Activated naive CD4-positive, alpha-beta T cell (primary cell): ENCODE measurements at places on chromosomes 4 and X.

GRCh38 chr4:56530269-56531148 lies 24.9 kb downstream of the ARL9 start:
- DNase-seq, result peak; percentile 70

DNA sequence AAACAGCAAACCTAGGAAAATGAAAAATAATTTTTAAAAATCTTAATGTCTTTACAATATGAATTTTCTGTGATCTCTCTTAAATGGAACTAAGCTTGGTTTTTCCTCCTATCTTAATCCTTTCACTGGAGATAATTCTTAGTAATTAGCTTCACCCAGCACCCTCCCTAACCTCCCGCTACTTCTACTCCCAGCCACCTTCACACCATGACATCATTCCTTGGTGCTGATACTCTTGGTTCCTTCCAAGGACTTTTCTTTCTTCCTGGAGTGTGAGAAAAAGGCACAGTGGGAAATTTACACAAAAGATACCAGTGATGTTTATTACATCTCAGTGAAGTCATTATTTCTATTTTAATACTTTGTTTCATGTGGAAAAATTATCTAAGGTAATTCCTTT lies 163.6 kb upstream of the PLAC1 start:
- no peak for DNase-seq

GRCh38 chr4:82704156-82704555 lies 94.4 kb downstream of the SCD5 start:
- no peak for DNase-seq

DNA sequence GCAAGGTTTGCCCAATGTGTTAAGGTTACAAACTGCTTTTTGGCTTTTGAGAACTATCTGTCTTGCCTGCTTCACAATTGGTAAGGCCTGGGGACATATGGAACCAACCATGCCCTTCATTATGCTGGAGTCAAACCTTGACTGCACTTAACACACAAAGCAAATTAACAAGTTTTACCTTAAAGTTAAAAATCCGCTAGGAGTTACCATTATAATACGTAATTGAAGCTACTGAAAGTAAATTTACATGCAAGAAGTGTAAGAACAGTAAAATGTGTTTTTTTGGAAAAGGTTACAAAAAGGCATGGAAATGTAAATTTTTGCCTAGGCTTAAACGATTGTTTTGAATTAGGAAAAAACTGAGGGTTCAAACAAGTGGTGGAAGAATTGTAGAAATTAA lies 69.7 kb downstream of the BMP15 start:
- no peak for DNase-seq

GRCh38 chrX:119693996-119694451 lies 1.1 kb upstream of the SEPTIN6 start:
- DNase-seq, result no peak

DNA sequence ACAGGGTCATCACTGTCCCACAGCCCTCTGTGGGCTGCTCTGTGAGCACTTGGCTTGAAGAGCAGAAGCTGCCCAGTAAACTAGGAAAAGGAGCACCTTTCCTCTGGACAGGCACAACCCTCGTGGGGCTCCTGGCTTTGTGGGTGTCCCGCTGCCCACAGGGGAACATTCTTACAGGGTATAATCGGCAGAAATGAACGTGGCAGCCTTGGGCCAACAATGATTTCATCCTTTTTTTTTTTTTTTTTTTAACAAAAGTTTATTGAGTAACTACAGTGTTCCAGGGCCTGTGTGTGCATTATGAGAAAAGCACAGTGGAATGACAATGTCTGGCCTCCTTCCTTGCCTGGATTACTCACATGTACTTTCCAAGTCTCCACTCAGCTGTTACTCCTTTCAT lies 197.2 kb downstream of the PDGFC start:
- no peak for DNase-seq

DNA sequence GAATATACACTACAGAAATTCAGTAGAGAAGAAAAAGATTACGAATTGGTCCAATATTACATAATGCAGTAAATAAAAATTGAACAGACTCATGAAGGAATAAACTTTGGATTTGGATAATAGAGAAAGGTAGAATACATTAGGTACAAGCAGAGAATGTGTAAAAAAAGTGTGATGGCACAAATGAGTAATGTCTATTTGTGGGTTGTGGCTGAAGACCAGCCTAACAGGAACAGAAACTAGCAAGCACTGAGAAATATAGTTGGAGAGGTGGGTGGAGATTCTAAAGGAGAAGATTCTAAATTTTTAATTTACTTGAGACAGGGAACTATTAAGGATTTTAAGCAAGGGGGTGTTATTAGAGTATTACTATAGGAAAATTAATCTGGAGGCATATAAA lies 15.2 kb upstream of the CLOCK start:
- no peak for DNase-seq

DNA sequence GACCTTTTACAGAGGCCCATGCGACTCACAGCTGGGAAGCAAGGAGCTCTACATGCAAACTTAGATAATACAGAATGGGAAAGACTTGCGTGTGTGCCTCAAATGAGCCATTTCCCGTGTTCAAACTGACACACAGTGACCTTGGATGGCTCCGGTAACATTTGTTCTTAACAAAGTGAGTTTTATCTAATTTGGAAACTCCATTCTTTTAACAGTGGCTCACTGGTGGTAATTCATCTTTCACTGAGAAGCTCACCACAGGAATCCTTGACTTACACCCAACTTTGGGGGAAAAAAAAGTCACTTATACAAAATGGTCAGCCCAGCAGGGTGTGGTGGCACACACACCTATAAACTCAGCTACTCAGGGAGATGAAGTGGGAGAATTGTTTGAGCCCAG lies 190.6 kb downstream of the LDB2 start:
- DNase-seq, result no peak

- DNase-seq, result no peak
These were observed 741.3 kb downstream of the PCDH7 start for GRCh38 chr4:31461421-31461820.

DNA sequence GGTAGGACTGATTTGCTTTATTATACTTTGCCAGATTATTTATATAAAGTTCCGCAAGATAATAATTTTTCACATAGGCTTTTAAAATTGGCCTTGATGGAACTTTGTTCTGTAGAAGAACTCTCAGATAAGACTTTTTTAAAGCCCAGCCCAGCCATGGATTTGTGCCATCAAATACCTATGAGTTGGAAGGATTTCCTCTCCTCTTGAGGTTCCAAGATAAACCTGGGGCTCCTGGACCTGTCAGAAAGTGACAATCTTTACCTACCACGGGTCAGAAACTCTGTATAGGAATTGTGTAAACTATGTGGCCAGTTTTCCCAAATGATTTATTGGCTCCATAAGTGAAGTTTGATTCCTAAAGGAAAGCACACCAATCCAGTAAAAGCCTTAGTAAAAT lies 271.9 kb upstream of the GRID2 start:
- no peak for DNase-seq

DNA sequence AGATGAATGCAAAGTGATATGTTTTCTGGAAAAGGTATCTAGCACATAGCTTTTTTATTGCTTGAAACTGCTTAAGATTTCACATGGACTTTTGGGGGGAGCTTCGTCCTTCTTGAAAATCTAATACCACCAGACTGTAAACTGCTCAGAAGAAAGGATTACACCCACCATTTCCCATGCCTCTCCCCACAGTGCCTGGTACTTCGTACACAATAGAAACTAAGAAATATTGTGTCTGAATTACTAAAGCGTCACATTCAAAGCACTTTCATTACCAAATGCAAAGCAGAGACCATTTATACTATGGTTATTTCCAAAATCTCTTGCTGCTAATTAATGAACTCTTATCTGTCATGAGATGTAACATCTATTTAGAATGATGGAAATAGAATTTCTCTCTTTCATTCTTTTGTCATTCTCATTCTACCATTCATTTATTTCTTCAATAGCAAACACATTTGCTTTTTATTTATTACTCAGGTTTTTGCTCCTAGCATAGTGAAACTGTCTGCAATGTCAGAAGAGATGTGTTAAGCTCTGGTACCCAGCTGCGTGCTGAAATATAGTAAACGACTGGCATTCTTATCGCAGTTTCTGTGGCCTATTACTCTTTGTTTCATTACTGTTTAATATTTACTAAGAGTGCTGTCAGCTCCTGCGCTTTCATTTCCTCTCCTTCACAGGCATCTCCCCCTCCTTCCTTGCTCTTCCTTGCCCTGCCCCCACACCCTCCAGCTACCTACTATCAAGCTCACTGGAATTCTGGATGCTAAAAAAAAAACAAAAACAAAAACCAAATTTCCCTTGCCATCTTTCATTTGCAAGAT lies 51.4 kb upstream of the RAPGEF2 start:
- no peak for DNase-seq

GRCh38 chr4:183344523-183345255 lies 22.5 kb upstream of the CLDN24 start:
- DNase-seq, result no peak

GRCh38 chr4:87589531-87589930 lies 18.8 kb upstream of the DSPP start:
- DNase-seq, result no peak

DNA sequence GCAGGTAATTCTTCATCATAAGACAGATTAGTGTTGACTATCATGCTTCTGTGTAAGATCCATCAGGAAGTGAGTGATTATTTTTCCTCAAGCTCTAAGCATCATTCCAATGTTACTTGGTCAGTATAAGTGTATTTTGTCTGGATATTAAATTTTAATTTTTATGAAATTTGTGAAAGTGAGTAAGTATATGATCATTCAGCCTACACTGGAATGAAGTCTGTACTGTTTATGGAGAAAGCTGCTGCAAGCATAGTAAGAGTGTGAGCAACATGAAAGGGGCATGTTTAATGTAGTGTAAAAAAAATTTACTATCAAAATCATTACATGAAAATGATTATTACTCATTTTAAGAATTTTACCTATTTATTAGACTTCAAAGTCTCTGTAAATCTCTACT lies 84.8 kb downstream of the IL15 start:
- no peak for DNase-seq

DNA sequence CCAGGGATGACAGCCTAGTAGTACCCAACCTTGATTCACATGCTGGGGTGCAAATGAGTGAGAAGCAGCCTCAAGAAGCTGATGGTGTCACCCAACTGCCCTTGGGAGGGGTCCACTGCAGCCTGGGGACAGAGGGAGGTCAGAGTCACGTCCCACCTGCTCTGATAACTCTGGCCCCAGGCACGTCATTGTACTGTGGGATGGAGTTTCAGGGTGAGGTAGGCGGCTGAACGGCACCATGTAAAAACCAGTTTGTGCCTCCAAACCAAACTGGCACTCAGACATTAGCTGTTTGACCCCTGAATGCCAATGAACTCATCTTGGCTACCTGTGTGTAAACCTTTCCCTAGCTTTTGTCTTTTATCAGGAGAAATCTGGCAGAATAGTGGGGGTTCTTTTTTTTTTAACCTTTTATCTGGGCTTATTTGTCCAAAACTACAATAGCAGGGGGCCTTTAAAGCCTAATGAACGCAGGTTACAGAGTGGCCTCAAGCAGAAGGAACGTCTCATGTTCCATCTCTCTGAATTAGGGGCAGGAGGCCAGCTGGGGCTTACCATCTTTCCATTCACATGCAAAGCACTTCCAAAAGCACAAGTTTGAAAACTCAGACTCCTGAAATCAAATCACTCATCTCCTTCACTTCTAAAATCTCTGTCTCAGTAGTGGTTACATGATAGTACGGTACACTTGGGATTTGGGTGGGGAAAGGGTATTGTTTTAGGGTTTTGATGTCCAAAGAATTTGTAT lies 89.4 kb downstream of the IRF2 start:
- DNase-seq, result no peak

GRCh38 chr4:173518425-173519102 lies 11.5 kb downstream of the HAND2 start:
- DNase-seq, result no peak

DNA sequence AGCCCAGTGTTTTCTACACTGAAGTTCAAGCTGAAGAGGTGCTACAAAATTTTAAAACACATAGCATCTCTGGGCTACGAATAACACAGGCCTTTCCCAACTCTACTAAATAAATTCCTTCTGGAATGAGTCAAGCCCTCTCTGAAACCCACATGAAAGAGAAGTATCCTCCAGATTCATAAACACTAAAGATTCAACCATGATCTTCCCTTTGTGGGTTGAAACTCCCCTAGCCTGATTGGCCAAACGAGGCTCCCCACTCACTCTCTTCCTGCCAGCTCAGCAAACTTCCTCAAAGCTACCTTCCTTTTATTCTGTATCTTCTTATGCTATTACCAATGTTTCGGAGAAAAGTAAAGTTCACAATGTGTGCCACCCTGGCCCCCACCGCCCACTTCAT lies 95.4 kb downstream of the NKX6-1 start:
- no peak for DNase-seq

- DNase-seq, result no peak
These were observed 163.6 kb downstream of the CBR4 start for GRCh38 chr4:168846414-168846813.

DNA sequence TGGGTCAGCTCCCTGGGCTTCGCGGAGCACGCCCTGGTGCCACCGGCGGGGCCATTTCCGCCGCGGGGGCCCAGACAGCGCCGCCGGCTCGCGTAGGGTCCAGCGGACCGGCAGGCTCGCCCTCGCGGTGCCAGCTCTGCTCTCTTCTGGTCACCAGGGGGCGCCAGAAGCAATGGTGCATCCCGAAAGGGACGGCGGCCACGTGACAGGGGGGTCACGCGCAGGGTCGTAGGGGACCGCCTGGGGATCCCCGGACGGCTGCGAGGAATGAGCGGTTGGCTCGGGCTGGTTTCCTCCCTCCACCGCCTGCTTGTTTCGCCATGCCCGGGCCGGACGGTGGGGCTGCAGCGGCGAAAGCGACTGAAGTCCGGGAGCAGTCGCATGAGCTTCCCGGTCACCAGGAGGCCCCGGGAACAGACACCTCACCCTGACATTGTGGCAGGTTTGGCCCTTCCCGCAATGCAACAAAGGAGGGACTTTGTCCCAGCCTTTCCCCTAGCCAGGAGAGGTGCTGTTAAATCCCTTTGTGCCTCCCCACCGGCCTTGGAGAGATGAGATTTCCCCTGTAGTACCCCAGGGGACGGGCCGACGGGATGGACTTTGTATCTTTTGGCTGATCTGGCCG lies 15.8 kb downstream of the ZCCHC12 start:
- DNase-seq, result peak; percentile 7

- no peak for DNase-seq
These were observed 136.6 kb downstream of the FBXW7 start for GRCh38 chr4:152399246-152399645.

- no peak for DNase-seq
These were observed 42.7 kb downstream of the CNOT6L start for GRCh38 chr4:77776182-77777134.

DNA sequence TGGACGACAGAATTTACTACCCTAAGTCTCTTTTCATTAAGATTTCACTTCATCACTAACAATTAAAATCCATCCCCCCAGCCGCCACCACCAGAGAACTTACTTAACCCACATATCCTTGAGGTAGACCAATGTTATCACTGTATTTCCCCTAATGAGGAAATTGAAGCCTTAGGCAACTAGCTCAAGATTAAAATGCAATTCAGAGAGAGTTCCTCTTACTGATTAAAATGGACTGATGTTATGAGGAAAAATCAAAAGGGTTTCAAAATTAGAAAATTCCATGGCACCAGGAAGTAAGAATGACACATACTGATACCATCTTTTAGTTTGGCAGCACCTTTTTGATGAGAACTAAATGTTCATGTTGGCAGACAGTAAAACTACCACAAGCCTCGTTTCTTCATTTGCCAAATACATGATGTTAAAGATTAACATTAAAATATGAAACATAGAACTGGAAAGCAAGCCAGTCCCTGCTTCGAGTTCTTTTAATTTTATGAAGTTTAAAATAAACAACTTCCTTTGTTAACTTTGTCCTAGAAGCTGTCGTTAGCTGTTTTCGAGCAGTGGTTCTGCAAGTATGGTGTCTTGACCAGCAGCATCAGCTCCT lies 69.3 kb upstream of the CCDC160 start:
- no peak for DNase-seq

GRCh38 chr4:139554642-139554892 lies 1.5 kb downstream of the SETD7 start:
- DNase-seq, result no peak
